Left ventricle myocardium inferior (tissue), 1 donor: ENCODE measurements at places on chromosomes 1 and 21.

DNA sequence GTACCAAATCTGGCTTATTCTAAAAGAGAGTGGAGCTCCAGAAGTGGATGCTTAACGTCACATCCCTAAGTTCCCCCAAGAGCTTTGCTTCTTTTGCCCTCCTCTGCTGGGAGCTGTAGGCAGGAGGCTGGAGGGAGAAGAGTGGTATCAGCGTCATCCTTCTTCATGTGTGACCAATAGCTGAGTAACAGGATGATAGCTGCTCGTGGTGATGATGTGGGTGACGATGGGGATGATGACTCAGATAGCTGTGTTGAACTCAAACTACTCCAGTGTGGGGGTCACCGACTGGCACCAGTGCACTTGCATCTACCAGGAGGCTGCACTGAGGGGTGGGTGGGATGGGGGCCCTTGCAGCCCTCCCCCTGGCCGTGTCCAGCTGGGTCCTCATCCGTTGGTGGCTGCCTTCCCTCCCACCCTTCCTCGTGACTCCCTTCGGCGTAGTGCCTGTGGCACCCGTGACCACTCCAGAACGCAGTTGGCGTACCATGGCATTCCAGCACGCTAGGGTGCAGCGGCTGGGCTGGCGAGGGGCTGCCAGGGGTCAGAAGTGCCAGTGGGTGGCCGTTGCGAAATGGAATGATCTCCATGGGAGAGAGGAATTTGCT lies 1.1 kb downstream of the IGFN1 start:
- no peak for DNase-seq

- no peak for DNase-seq
These were observed 256.5 kb downstream of the NFIA start for GRCh38 chr1:61338899-61339298.

GRCh38 chr1:243957141-243957540 lies 93.9 kb upstream of the ZBTB18 start:
- no peak for DNase-seq

DNA sequence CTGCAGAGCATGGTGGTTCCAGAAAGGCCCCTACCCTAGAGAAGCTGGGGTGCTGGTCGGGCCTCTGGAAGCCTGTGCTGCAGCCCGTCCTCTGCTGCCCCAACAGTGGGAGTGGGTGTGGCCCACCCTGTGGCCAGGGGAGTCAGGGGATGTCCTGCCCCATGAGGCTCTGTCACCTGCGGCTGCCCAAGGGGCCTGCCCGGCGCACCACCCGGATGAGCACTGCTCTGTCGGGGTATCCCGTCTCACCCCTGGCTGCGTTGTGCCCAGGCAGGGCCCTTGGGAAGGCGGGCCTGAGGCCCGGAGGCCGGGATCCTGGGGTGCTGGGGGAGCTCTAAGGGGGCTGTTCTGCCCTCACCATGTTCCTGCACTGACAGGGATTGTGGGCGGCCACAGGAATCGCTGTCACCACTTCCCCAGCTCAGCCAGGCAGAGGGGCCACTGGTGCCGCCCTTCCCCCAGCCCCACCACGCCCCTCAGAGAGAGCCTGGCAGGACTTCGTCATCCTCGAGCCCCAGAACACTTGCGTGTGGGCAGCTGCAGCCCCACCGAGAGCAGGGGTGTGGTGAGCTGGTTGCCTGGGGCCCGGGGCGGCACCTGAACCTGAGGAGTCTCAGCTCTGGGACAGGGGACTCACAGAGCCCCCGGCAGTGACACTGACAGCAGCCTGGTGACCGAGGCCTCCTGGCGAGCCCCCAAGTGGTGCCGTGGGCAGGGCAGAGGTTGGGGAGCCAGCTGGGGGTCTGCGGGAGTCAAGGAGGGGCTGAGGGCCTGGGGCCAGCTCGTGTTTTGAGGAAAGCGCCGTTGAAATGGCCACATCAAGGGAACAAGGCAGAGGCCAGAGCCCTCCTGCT lies 20.2 kb downstream of the PANK4 start:
- no peak for DNase-seq

DNA sequence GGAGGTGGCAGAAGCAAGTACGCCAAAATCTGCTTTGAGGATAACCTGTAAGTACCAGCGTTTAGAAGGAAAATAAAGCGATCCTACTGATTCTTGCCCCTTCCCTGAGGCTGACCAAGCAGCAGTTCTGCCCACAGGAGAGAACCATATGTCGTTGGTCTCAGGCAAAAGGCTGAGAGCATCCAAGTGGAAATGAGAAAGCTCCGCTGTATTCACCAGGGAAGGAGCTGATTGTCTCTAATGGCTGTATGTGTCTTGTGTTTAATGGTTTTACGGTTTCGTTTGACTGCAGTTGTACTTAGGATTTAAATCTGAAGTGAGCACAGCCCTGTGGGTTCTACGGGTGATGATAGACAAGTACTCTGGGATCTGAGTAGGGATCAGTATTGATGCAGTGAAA lies 21.9 kb downstream of the FAM3B start:
- no peak for DNase-seq

DNA sequence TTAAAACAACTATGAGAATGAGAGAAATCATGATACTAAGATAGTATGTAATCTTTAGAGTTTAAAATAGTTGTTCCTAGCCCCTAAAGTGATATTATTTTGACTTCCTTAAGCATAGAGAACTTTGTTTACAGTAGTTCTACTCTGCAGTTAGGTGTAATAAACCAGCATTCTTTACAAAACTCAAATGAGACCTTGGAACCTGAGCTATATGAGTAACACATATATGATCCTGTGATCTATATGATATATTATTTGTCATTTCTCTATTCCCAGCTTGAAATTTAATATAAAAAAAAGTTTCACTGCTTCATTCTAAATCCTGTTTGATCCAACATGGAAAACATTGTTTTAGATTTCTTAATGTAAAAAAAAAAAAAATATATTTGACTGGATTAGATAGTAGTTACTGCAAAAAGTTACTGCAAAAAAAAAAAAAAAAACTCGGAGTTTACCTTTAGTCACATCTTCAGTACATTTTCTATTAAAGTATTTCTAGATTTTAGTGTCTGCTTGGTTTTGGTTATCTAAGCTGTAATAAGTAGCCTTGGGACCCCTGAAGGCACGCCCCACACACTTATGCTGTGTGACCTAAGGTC lies 463.8 kb downstream of the USP25 start:
- DNase-seq: no peak

DNA sequence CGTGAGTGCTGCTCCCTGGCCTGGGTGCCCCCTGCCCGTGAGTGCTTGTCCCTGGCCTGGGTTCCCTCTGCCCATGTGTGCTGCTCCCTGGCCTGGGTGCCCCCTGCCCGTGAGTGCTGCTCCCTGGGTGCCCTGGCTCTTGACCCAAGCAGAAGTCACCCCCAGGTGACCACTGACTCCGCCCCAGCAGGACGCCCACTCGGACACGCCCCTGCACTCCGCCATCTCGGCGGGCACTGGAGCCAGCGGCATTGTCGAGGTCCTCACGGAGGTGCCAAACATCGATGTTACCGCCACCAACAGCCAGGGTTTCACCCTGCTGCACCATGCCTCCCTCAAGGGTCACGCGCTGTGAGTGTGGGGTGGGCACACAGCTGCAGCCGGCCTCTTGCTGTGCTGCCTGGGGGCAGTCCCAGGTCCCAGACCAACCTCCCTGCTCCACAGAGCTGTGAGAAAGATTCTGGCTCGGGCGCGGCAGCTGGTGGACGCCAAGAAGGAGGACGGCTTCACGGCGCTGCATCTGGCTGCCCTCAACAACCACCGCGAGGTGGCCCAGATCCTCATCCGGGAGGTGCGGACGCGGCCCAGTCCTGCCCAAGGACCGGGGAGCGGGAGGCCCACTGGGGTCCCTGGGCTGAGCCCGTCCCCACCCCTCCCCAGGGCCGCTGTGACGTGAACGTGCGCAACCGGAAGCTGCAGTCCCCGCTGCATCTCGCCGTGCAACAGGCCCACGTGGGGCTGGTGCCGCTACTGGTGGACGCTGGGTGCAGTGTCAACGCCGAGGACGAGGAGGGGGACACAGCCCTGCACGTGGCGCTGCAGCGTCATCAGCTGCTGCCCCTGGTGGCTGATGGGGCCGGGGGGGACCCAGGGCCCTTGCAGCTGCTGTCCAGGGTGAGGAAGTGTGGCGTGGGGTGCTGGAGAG lies 3.9 kb upstream of the MMP23B start:
- DNase-seq: no peak

GRCh38 chr1:29550119-29550841 lies 314.0 kb downstream of the PTPRU start:
- DNase-seq: no peak

GRCh38 chr1:99181892-99182291 lies 82.4 kb upstream of the PLPPR4 start:
- no peak for DNase-seq

GRCh38 chr1:48228156-48228555 lies 5.6 kb downstream of the SLC5A9 start:
- no peak for DNase-seq

DNA sequence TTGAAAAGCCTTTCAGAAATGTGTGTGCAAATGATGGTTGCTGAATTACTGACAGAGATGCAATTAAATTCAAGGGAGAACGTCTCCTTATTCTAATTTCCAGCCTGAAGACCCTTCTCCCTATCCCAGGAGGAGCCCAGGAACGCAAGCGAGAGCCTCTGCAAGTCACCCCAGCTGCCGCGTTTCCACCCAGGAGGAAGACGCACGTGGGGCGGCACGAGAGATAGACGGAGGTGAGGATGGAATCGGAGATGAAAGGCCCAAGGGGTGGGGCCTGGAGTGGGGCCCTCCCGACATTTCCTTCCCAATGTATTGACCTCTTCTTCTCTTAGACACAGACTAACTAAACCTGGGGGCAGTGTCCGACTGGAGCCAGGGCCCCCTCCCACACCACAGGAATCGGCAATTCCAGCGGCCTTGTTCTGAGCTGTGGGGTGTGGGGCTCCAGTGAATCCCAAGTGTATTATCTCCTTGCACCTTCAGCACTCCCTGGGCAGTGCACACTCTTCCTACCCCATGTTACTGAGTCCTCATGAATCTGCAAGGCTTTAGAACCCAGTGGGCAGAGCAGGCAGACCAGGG lies 322.5 kb downstream of the AJAP1 start:
- DNase-seq: no peak

- DNase-seq: no peak
These were observed 381.2 kb upstream of the DUSP10 start for GRCh38 chr1:222123111-222123510.

DNA sequence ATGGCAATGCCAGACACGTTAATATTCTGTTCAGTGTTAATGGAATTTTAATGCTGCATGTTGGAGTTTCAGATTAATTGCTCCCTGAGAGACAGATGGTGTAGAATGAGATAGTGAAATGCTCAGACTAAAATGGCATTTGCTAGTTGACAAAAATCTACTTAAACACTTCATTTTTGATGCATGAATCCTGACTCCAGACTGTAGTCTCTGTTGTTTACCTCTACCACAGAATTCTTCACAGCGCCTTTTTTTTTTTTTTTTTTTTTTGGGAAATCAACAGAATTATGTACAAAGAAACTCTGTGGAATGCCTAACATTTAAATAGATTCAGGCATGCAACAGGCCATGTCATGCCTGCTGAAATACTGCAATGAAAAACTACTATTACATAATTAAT lies 111.3 kb downstream of the PLPPR5 start:
- no peak for DNase-seq

- no peak for DNase-seq
These were observed 48.9 kb upstream of the GADD45A start for GRCh38 chr1:67636146-67636545.

DNA sequence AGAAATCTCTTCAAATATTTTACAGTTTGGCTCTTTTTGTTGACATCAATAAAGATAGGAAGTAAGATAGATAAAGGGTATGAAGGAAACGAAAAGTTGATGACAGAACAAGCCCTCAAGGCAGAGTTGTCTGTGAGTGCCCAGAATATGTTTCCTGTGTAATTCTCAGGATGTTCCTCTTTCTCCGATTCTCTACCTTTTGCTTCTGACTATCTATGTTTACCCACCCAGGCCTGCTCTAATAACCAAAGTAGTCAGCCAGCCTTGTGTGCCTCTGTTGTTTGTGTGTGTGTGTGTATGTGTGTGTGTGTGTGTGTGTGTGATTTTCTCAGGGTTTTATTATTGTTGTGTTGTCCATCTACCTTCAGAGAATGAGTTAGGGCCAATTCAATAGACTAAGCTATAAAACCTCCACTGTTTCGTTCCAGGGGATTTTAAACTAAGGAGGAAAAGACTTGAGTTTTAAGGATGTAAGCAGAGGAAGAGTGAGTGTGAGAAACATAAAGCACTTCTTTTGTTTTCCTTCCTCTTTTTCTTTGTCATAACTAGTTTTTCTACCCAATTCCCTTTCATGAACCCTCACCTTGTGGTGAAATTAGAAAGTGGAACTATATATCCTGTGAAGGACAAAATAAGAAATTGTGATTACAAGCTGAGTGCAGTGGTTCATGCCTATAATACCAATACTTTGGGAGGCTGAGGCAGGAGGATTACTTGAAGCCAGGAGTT lies 627.4 kb upstream of the NR5A2 start:
- no peak for DNase-seq
